ENCODE measurements at places on chromosomes 1 and 21.

DNA sequence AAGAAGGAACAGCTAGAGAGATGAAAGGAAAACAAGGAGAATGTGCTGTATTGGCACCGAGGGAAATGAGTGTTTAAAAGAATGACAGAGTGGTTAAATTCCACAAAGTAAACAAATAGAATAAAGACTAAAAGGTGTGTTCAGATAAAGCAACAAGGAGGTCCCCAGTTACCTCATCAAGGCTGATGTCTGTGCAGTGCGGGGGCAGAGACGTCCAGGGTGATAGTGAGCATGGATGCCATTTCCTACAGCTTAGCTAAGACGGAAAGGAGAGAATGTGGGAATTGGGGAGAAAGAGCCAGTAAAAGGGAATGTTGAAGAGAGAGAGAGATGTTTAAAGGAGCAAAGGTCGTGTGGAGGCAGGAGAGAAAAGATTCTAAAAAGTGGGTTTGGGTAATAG, 15.5 kb downstream of the LMOD1 start:
- DNase-seq, result no peak

DNA sequence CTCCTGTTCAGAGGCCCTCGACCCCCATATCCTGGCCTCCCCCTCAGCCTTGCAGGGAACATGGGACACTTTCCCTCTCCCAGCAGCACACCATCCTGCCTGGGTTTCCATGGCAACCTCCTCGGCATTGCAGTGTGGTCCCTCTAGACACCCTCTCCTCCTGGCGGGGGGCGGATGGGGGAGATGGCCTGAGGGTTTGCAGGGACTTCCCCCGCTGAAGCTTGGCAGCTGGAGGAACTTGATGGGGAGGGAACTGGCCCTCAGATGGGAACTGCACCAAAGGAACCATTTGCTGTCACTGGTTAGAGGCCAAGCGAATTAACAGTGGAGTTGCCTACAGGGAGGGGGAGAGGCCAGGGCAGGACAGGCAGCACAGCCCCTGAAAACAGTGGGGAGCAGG, 28.7 kb downstream of the RIMS3 start:
- peak; percentile 11 for DNase-seq

DNA sequence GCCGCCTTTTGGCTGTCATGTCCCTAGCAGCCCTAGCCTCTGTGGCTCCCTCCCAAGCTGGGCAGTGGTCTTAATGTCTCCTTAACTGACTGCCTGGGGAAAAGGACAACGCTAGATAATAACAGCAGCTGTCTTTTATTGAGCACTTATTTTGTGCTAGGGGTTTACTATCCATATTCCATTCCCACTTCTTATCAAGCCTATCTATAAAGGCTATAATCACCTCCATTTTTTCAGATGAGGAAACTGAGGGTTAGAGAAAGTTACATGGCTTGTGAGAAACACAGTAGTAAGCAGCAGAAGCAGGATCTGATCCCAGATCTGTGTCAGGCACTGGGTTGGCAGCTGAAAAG, 6.2 kb downstream of the SH3BGRL3 start:
- no peak for DNase-seq

GRCh38 chr1:211910913-211911485, 80.4 kb upstream of the LPGAT1 start:
- DNase-seq, result no peak

DNA sequence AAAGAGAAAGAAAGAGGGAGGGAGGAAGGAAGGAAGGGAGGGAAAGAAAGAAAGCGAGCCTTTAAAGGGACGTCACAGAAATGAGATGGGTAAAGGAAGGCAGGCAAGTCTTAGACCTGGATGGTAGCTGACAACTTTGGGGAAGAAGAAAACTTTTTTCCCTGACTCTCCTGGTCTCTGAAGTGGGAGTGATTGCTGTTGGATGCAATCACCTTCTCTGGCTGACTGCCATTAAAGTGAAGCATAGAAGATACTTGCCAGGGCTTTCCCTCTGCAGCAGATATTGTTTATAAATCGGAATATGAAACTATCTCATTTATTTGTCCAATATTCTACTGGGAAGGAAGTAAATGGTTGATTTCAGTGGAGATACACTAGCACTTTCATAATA, 27.0 kb downstream of the VCAM1 start:
- no peak for DNase-seq

GRCh38 chr21:42905195-42905594, 12.1 kb downstream of the NDUFV3 start:
- DNase-seq, result no peak

- no peak for DNase-seq
These were observed 12.0 kb upstream of the ARHGEF19 start for GRCh38 chr1:16224472-16224871.

DNA sequence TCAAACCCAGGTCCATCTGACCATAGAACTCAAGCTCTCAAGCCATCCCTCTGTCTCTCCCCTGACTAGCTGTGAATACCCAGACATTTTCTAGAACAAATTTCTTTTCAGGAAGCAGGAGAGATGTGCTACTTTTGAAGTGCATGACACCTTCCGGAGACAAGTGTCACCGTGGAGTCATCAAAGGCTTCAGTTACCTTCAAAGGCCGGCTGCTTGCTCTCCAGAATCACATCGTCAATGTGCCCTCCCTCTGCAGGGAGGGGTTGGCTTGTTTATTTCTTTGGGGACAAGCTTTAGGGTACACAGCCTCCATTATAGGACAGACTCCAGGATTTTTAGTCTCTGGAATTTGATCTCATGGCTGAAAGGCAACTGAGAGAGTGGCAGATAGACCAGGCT, 37.7 kb upstream of the IGSF21 start:
- no peak for DNase-seq
